ENCODE measurements at places on chromosomes 13 and 19. TPM values are rescaled to one million over a fixed set of nuclear protein-coding genes. Genes with fewer than 3 reads are reported as not detected.

GRCh38 chr13:75316427-75316826 lies 165.5 kb downstream of the TBC1D4 start:
- DNase-seq, result peak; percentile 9

- DNase-seq, result peak; percentile 88
Measured at GRCh38 chr19:49676136-49676783, 811 bp upstream of the PRMT1 start.

DNA sequence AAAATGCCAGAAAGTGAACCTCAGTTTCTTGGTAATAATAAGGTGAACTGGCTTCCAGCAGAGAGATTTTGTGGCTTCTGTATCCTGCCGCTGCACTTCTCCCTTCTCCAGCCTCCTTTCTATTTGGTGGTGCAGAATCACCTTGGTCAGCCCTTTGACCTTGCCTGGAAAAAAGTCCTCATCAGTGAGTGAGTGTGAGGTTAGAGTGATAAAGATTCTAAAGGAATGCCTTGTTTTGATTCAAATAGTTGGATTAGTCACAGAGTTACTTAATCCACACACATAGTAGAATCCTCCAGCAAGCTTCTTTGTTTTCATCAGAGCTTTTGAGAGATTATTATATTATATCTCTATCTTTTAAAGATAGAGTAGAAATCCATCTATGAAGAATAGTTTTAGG lies 140.9 kb downstream of the KCNRG start:
- DNase-seq, result peak; percentile 70

DNA sequence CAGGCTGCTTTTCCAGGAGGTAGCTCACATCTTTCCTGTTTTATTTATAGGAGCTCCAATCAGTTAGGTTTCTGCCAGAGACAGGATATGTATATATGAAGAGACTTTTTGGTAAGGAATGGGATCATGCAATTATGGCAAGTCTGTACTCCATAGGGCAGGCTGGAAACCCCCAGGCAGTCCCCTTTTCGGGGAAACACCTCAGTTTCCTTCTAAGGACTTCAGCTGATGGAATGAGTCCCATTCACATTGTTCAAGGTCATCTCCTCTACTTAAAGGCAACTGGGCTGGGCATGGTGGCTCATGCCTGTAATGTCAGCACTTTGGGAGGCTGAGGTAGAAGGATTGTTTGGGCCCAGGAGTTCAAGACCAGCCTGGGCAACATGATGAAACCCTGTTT lies 10.9 kb upstream of the SLC25A42 start:
- no peak for DNase-seq

DNA sequence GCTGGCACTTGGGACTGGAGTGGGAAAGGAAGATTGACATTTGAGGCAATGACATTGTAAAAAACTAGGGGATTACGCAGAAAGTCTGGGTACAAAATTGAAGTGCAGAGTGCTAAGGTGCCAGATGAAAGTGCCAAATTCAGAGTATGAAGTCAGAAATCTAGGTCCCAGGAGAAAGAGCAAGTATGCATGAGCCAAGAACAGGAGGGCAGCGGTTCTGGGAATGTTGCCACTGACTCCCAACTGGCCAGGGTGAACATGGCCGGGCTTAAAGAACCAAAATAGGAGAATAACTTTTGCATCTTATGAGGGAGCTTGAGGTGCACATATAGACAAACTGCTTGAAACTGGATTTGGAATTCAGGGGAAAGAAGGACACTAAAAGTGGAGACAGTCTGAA lies 495.8 kb upstream of the KLF12 start:
- no peak for DNase-seq

DNA sequence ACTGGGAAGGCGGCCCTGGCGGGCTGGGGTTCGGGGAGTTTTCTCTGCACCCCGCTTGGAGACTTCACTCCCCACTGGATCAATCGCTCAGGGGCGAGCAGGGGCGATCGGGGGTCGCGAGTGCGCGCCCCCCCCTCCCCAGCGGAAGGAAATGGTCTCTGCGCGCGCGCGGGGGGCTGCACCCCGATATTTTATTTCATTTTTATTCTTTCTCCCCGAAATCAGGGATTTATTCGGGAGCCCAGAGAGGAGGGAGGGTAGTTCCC lies 421 bp downstream of the ARID3A start:
- no peak for DNase-seq

GRCh38 chr13:40061466-40062450 lies 406.3 kb downstream of the COG6 start:
- peak; percentile 76 for DNase-seq

DNA sequence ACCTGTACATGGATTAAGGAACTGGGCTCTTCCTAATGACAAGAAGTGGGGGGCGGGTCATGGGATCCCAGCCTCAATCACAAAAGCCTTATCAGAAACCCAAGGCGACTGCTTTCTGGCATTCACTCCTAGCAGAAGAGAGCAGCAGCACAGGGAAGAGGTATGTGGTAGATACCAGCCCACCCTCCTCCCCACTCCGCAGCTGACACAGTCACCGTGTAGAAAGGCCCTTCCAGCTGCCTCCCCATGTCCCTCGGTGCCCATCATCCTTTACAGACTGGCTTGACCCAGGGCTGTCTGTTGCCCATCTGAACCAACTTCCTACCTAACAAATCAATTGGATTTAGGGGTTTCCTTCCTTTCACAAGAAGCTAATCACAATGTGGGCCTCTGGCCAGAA lies 3.1 kb upstream of the DHRS12 start:
- no peak for DNase-seq

GRCh38 chr19:50322234-50322633 lies 6.9 kb downstream of the KCNC3 start:
- no peak for DNase-seq

GRCh38 chr19:32829345-32829896 lies 40.1 kb downstream of the SLC7A9 start:
- DNase-seq, result no peak

DNA sequence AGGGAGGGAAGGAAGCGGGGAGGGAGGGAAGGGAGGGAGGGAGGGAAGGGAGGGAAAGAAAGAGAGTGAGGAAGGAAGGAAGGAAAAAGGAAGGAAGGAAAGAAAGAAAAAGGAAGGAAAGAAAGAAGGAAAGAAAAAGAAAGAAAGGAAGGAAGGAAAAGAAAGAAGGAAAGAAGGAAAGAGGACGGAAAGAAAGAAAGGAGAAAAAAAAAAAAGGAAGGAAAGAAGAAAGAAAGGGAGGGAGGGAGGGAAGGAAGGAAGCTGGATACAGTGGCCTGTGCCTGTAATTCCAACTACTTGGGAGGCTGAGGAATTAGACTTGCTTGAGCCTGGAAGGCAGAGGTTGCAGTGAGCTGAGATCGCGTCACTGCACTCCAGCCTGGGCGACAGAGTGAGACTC lies 35.3 kb downstream of the OLFM2 start:
- DNase-seq, result no peak

GRCh38 chr19:4970558-4971423 lies 1.9 kb downstream of the KDM4B start:
- DNase-seq, result no peak

DNA sequence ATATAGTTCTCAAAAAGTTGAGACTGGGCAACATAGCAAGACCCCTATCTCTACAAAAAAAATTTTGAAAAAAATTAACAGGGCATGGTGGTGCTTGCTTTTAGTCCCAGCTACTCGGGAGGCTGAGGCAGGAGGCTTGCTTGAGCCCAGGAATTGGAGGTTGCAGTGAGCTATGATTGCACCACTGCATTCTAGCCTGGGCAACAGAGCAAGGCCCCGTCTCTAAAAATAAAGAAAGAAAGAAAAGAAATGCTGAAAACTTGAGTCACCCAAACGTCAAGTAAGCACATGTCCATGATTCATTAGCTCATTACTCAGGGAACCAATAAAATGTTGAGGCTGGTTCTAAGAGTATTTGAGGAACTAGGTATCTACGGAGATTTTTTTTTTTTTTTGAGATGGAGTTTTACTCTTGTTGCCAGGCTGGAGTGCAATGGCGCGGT lies 33.9 kb upstream of the SEMA6B start:
- peak; percentile 70 for DNase-seq

DNA sequence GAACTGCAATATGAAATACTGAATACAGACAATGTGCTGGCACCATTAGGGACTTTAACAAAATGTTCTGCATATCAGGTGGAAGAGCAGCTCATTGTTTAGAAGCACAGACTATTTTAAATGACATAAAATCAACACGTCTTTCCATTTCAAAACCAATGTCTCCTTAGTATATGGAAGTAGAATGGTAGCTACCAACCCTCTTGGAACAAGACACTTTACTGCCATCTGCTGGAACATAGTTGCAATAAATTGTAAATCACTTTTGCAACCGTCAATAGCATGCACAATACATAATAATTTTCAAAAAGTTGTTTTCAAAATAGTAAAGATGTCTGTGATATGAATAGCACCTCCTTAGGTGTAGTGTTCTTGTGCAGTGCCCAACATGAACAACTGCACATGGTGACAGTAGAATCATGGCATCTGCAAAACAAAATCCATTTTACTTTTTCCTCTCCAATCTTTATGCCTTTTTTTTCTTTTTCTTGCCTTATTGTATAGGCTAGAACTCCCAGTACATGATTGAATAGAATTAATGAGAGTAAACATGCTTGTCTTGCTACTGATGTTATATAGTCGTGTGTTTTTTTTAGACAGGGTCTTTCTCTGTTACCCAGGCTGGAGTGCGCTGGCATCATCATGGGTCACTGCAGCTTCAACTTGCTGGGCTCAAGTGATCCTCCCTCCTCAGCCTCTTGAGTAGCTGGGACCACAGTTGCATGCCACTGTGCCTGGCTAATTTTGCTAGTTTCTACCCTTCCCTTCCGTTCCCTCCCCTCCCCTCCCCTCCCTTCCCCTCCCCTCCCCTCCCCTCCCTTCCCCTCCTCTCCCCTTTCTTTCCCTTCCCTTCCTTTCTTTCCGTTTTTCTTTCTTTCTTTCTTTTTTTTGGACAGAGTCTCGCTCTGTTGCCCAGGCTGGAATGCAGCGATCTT lies 7.8 kb upstream of the LYPD5 start:
- DNase-seq, result peak; percentile 59

GRCh38 chr13:49641801-49642291 lies 13.5 kb downstream of the ARL11 start:
- DNase-seq, result peak; percentile 92

DNA sequence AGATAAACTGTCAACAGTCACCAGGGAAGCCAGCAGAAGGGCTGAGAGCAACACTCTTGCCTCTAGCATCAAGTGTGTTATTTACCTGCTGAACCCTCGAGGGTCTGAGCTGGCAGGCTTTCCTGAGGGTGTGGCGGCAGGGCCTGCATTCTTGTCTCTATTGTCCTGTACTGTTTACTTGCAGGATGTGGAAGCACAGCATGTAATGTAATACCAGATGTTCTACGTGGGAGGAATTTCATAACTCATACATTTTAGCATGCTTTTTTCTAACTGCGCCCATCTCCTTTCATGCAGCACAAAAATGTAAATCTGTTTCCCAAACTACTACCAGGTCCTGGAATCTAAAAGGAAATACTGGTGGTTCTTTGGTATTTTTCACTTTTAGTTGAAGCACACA lies 153.1 kb downstream of the RGCC start:
- DNase-seq, result peak; percentile 68

GRCh38 chr19:48959341-48960239 lies 4.9 kb downstream of the BAX start:
- DNase-seq, result no peak

DNA sequence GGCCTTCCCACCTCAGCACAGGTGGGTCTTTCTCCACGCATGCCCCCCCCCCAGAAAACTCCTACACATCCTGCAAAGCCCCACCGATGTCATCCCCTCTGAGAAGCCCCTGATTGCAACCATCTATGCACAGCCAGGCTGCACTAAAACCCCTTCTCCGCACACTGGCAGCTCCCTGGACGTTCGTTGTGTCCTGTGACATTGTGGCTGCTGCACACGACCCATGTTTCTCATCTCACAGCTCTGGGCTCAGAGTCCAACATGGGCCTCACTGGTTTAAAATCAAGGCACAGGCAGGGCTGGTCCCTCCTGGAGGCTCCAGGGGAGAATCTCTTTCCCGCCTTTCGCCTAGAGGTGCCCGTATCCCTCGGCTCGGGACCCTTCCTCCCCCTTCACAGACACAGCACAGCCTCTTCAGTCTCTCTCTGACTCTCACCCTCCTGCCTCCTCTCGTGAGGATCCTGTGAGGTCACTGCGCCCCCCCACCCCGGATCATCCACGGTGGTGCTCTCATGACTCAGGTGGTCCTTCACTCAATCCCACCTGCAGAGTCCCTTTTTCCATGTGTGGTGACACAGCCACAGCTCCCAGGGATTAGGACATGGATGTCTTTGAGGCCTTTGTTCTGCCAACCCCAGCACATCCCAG lies 71.2 kb downstream of the GADD45B start:
- no peak for DNase-seq

DNA sequence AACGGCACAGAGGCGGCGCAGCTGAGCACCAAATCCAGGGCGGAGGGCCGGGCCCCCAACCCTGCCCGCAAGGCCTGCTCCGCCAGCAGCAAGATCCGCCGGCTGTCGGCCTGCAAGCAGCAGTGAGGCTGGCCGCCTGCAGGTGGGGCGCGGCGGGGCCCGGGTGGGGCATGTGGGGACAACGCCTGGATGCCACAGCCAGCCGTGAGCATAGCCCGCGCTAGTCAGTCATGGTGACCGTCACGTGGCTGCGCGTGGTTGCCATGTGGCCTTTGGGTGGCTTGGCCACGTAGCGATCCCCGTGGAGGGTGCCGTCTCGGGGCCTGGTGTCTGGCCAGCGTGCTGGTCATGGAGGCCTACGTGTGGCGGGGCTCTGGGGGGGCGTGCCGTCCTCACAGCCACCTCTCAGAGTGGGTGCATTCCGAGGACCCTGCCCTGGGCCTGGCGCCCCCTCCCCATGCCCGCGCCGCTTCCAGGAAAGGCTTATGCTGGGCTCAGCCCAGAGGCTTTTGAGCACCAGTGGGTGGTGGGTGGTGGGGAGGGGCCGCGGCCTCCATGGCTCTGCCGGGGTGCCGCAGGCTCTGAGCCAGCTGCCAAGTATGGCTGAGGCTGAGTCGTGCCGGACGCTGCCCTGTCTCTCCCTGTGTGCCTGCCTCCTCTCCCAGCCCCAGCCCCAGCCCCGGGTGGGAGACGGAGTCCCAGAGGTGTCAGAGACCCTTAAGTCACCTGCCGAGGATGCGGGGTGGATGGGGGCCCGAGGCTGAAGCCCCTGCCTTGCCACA lies 11.1 kb downstream of the CBARP start:
- DNase-seq, result no peak

DNA sequence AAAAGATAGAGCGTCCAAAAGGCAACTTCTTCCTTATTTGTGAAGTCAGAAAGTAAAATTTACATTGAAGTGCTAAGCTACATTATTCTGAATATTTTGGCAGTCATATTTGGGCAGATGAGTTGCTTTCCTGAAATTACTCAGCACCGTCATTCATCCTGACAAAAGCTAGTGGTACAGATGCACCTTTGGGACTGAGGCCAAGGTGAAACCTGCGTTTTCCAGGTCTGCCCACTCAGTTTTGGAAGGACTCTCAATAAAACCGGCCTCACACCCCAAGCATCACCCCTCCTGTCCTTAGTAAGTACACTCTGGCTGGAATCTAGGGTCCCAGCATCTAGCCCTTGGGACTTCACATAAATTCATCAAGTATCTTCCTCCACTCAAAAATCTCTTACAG lies 187.5 kb downstream of the TM9SF2 start:
- no peak for DNase-seq

The STRN4 gene
- 78.1 TPM for total RNA-seq

The CCNA1 gene
- total RNA-seq, result 1.8 TPM

The CGB1 gene
- not detected for total RNA-seq

The NOVA2 gene
- total RNA-seq, result not detected

The SERTAD3 gene
- 22.8 TPM for total RNA-seq

The ARHGAP33 gene
- 6.4 TPM for total RNA-seq

The NCCRP1 gene
- total RNA-seq, result not detected

The ZNF135 gene
- 0.83 TPM for total RNA-seq

The CYP2F1 gene
- not detected for total RNA-seq

The NXNL1 gene
- not detected for total RNA-seq

The GEMIN7 gene
- total RNA-seq, result 44.9 TPM

The OR7C1 gene
- total RNA-seq, result 0.06 TPM

The ZNF490 gene
- total RNA-seq, result 10.3 TPM

The SLC7A10 gene
- not detected for total RNA-seq

The ZDHHC20 gene
- 81.2 TPM for total RNA-seq
